ELR (cell line): ENCODE measurements at places on chromosomes 12 and 14.
A peak's percentile ranks its signal among the peaks of the same experiment; 100 is the strongest.

DNA sequence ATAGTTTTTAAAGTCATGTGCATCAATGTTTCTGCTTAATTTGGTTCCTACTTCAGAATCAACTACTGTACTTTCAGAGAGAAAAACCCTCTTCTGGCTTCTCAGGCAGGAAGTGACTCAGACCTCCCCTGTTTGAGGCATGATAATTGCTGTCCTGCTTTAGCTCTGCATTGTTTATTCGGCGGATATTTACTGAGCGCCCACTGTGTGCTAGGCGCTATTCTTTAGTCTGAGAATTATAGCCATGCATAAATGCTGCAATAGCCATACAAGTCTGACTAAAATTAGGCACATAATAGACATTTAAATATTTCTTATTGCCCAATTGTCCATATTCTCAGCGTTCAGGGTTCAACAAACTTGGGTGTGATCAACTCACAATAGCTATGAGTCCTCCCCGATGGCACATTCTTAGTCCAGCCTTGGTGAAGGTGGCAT, 6.1 kb upstream of the AMIGO2 start:
- DNase-seq: peak; percentile 88

DNA sequence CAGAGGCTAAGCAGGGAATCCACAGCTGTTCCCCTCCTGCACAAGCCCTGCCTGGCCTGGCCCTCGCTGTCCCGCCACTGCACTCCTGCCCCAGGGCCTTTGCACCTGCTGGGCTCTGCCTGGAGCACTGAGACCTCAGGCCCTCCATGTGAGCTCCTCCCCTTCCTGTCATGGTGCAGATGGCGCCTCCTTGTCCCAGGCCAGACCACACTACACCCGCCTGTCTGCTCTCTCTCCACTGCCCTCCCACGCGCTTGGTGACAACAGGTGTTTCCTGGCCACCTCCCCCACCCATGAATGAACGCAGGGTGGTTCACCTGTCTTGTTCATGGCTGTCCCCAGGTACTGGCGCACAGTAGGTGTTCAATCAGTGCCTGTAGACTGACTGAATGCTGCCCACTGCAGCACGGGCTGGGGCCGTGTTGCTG, 82.9 kb downstream of the NCOR2 start:
- DNase-seq: no peak

DNA sequence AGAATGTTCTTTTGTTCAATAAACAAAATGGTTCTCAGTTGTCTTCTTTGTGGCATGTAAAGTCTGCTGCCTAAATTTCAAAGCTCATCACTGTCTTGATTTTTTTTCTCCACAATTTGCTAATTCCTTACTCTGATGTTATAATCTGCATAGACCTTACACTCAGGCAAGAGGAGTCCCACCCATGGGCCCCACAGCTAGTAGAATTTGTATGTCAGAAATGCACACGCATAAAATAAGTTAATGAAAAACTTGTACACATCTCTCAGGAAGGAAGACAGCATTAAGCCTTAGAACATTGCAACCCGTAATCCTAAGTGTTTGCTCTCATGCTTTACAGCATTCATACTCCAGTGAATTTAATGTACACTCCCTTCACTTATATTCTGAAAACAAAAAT, 280.8 kb downstream of the ATXN7L3B start:
- no peak for DNase-seq

GRCh38 chr14:101372894-101373620, 188.2 kb upstream of the DIO3 start:
- DNase-seq: no peak

DNA sequence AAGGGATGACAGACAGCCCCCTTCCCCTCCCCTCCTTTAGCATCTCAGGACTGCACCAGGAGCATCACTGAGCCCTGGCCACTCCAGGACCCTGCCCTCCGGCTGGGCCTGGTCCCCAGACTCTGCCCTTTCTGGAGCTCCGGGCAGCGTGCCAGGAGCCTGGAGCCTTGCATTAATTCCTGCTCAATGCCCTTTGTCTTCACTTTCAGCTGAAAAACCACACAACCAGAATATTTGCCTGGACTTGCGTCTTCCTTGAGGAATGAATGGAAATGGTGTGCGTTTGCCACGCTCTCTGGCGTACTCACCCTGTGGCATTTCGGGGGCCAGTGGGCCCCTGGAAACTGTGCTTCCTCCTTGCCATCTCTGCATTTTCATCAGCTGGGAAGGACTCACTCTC, 8.5 kb upstream of the RFLNA start:
- no peak for DNase-seq

- no peak for DNase-seq
Observed at GRCh38 chr14:52227619-52228222, 39.8 kb upstream of the PTGDR start.

DNA sequence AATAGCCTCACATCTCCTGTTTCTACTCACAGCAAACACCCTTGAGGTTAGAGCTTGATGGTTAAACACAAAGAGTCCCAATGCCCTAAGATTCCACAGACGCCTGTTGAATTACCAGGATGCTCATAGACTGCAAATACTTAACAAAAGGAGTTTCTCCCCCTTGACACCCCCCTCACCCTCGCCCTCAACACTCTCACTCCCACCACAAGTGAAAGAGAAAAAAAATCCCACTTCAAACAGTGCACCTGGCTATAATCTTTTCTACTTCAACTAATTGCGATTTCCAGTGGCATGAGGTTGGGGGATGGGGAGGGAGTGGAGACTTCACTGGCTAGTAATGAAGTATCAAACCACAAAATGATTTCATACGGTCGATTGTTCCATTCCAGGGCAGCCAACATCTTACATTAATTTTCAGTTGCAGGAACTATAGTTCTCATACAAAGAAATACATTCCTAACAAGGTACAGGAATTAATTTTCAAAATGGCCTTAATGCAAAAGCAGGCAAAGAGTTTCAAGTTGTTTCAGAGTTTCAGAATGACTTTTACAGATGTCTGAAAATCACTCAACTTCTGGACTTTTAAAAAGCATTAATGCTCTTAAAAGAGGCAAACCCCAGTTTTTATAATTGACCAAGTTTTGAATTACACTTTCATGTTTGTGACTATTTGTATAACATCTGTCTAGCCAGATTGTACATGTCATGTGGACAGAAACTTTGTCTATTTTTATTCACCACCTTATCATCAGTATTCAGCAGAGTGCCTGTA, 390.7 kb downstream of the C12orf75 start:
- no peak for DNase-seq

GRCh38 chr14:75627406-75627805, 33.3 kb downstream of the ERG28 start:
- no peak for DNase-seq

- no peak for DNase-seq
Observed at GRCh38 chr12:120854804-120855203, 49.4 kb downstream of the SPPL3 start.

DNA sequence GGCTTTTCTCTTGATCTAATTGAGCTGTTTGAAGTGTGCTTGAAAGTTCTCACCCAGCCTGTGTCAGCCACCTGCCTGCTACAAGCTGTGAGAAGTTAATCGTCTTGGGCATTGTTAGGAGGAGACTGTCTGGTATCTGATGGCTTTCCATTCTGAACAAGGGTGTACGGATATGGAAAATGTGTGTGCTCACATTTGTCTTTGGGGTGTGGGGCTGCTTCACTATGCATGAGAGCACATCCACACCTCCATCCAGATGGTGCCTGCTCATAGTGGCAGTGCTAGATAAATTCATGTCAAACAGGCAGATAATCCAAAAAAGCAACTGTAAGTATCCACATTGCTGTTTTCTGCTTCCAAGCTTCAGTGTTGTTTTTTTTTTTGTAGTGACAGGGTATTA, 462.2 kb downstream of the DIO2 start:
- no peak for DNase-seq

DNA sequence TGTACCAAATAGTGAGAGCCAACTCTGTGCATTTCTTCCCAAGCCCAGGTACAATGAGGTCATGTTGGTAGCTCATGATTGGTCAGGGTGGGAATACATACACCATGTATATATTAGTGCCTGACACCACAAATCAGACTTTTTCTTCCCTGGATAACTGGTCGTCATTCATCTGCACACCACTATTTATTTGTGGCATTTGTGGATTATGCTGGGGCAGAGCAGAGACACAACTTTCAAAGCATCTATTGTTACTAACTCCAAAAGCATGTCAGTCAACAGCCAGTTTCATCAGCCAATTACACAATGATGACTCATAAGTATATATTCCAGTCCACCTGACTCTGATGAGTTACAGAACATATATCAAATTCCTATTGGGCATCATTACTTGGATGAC, 181.7 kb downstream of the ADAMTS20 start:
- DNase-seq: peak; percentile 80
